ENCODE measurements at places on chromosomes 5 and 9.

GRCh38 chr5:59767681-59768151 is 125.8 kb downstream of the PDE4D start:
- DNase-seq = no peak

DNA sequence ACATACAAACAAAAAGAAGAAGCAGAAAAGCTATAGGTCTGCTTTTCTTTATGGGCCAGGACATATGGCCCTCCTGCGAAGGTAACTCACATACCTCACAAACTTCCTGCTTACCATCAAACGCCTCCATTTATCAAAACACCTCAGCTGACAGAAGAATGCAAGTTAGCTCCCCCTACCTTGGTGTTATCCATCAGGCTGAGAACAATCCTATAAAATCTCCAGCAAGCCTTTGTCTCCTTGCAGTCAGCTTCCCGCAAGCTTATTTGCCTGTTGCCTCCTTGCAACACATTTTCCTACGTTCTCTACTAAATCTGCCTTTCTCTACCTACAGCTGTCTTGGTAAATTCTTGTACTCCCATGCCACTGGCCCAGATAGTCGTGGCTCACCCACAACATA is 22.7 kb upstream of the PCA3 start:
- no peak for DNase-seq

GRCh38 chr5:96087939-96088338 is 126.3 kb upstream of the ELL2 start:
- no peak for DNase-seq

GRCh38 chr5:102813740-102814139 is 58.6 kb downstream of the PAM start:
- DNase-seq = no peak

DNA sequence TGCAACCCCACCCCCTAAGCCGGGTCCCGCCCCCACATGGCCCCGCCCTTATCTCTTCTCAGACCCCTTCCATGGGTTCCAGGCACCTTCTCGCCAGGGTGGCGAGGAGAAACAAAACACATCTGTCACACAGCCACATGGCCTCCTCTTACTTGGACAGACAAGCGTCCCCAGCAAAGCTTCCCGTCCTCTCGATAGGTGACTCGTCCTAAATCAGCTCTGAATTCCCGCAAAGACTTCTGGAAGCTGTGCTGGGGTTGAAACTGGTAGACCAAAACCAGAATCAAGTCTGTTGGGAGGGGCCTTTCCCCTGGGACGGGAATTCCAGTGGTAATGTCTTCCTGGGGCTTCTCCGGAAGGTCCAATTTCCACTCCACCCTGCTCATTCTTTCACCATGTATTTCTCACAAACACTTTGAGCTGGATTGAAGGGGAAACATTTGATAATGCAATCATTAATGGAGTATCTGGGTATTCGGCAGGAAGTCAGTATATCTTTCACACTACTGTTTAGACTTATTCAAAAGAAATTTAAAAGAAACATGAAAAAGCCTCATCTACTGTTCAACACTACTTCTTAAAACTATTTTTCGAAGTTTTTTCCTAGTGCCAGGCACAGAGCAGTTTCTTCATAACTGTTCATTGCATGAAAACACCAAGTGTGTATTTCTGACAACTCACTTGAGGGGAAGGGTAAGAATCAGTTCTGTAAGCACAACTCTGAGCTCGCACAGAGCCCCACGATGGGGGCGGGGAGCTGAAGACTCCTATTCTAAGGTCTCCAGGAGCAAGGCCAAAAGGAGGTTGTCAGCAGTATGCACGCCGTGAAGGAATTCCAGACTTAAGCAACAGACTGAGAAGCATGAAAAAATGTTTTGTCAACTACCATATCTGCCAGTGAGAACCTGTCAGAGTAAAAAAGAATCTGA is 644 bp upstream of the CTNNAL1 start:
- peak; percentile 43 for DNase-seq

DNA sequence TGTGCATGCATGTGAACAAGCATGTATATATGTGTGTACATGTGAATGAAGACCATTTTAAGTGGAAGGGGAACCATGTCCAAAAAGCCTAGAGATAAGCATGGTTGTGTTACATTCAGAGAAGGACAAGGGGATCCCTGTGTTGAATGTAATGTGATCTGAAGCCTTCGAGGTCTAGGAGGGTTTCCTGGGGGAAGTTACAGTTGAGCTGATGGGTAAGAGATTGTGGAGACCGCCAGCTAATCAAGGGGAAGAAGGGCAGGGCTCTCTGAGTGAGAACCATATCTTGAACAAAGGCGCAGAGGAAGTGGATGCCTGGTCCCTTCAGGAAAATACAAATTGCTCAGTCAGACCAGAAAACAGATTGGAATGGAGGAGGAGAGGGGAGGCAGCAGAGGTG is 45.5 kb upstream of the TNFSF15 start:
- DNase-seq = no peak

- no peak for DNase-seq
Observed at GRCh38 chr5:132237141-132237540, 9.5 kb upstream of the P4HA2 start.

DNA sequence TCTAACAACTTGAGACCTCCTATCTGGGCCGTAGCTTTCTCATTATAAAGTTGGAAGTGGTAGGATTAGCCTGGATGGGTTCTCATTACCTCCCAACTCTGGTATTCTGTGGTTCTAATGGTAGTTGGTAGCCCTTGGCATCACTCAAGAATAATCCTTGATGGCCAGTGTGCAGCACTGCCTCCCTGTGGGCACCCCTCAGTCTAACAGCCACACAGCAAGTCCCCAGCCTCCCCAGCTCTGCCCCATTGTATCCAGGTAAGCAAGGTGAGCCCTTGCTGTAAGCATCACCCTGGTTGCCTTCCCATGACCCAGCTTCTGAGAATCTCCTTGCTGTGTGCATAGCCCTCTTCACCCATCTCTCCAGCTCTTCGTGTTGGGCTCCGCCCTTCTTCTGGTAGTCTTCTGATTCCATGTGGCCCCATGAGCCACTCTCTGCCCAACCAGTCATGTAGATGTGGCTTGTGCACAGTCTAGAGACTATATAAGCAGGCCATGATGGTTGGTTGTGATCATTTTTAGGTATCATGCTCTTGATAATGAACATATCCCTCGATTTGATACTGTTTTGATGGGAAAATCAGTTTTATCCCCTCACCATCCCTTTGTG is 57.6 kb upstream of the GRHPR start:
- DNase-seq = no peak

- no peak for DNase-seq
Observed at GRCh38 chr5:107646418-107646817, 24.3 kb downstream of the EFNA5 start.

GRCh38 chr9:134993416-134993815 is 75.7 kb upstream of the FCN1 start:
- no peak for DNase-seq

DNA sequence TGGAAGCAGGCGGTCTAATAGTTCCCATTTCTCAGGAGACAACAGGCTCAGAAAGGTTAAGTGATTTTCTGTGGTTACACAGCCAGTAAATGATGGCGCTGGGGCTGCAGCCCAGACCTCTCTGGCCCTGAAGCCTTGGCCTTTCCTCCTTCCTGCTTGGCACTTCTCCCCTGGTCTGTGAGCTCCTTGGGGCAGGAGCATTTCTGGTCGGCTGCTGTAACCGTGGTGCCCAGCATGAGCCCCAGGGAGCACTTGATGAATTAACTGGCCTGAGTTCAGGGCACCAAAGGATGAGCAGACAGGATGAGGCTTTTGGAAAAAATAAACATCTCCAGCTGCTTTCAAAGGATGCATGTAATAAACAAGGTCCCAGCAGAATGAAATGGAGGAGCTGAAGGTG is 30.2 kb downstream of the CDHR2 start:
- DNase-seq = no peak
